Placental pericyte (primary cell): ENCODE measurements at places on chromosomes 6 and 20. TPM values are rescaled to one million over a fixed set of nuclear protein-coding genes. Genes with fewer than 3 reads are reported as not detected.

Gene NDRG3
- total RNA-seq = 15.1 and 25.9 TPM in 2 replicates

Gene FOXS1
- 0.22 and 2.0 TPM in 2 replicates for total RNA-seq

Gene TINAG
- total RNA-seq = not detected in 2 replicates

Gene DAAM2
- total RNA-seq = under 0.01 and 2.3 TPM in 2 replicates

Gene SOBP
- total RNA-seq = 0.44 and 1.9 TPM in 2 replicates

Gene BTN2A1
- 30.8 and 39.0 TPM in 2 replicates for total RNA-seq
